CD4-positive, alpha-beta T cell treated with Interleukin-12 subunit alpha and Interleukin-12 subunit beta, for 1 hour (primary cell): ENCODE measurements at places on chromosomes 12 and 14.

GRCh38 chr12:62647586-62647985, 181.0 kb downstream of the MON2 start:
- no peak for DNase-seq

DNA sequence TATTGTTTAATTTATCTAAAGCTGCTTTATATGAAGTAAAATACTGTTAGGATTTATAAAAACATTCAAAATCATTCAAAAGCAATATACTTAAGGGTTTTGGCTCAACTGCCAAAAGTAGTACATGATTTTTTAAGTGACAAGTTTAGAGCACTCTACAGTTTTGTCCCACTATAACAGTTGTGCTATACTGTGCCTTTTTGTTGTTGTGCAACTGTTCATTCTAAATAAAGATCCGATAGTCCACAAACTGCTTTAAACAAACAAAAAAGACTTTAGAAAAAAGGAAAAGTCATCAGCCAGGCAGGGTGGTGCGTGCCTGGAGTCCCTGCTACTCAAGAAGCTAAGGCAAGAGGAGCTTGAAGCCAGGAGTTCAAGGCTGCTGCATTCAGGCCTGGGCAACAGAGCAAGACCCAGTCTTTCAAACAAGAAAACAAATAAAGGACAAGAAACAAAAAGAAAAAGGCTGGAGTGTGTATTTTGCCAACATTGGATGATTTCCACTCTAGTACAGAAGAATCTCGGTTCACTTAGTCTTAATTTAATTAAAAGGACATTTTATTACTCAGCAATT, 7.3 kb downstream of the C2CD5 start:
- DNase-seq: no peak

- DNase-seq: no peak
Measured at GRCh38 chr14:92493024-92493423, 20.6 kb upstream of the RIN3 start.

DNA sequence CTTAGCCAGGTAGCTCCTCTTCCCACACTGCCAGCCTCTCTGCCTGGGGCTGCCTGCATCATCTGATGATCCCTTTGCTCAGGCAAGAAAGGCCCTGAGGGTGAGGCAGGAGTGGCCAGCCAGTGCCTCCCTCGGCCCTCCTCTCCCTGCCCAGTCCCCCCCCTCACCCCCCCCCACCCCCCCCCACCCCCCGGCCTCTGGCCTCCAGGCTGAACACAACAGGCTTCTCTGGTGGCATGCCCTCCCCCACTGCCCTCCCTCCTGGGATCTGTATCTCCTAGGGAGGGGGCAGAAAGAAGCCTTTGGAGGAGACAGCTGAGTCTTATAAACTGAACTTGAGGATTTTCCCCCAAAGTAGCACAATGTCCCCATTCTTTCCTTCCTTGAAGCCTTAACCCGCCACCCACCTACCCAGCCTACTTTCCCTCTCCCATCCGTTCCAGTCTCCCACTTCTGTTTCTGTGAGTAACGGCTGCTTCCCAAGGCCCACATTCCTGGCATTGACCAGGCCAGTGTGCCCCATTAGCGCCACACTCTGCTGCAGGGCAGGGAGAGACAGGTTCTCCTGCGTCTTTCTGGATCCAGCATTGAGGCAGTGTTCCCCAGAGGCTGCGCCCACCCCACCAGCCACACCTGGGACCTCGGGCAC, 82.1 kb downstream of the B4GALNT3 start:
- DNase-seq: no peak
